ENCODE measurements at places on chromosomes 13 and 19.

- no peak for DNase-seq
Observed at GRCh38 chr13:112720251-112720650, 30.4 kb downstream of the ATP11A start.

- DNase-seq, result no peak
Observed at GRCh38 chr13:83008212-83008929, 873.9 kb downstream of the SLITRK1 start.

GRCh38 chr13:48476686-48477085, 56.2 kb downstream of the RCBTB2 start:
- no peak for DNase-seq

- no peak for DNase-seq
Observed at GRCh38 chr13:79485014-79485811, 4.3 kb downstream of the NDFIP2 start.

GRCh38 chr13:20126541-20127261, 34.2 kb downstream of the GJA3 start:
- DNase-seq, result no peak

GRCh38 chr19:48656840-48657474, 11.0 kb upstream of the CA11 start:
- no peak for DNase-seq

DNA sequence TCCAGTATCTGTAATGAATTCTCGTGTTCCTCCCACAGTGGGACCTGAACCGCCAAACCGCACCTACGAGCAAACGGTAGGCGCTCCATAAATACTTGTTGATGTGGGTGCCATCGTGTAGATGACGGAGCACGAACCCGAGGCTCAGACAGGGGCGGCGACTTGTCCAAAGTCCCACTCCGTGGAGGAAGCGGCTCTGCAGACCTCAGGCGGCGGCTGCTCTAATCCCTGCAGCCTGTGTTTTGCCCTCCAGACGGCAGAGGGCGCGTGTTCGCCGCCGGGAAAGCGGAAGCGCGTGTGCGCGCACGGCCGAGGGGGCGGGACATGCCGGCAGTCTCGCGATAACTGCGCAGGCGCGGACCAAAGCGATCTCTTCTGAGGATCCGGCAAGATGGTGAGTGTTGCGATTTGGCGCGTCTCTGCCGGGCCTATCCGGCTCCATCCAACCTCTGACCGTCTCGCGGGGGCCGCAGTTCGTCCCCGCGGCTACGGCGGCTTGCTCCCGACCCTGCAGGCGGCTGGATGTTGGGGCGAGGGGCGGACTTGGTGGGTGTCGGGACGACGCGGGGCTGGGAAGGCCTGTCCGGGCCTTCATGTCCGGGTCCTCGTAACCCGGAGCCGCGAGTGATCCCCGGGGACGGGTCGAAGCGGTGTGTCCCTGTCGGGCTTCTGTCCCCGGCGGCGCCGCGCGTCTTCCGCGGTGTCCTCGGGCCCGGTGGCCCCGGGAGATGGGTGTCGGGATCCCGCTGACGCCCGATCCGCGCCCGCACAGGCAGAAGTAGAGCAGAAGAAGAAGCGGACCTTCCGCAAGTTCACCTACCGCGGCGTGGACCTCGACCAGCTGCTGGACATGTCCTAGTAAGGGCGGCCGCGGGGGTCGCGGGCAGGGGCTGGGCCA, at the start of gene RPS15:
Gene RPS15 (plus strand): TSS at position 362 of the 898 bp plus-strand sequence. CDS start 30 bp downstream, at position 392.
- peak; percentile 96 for DNase-seq

DNA sequence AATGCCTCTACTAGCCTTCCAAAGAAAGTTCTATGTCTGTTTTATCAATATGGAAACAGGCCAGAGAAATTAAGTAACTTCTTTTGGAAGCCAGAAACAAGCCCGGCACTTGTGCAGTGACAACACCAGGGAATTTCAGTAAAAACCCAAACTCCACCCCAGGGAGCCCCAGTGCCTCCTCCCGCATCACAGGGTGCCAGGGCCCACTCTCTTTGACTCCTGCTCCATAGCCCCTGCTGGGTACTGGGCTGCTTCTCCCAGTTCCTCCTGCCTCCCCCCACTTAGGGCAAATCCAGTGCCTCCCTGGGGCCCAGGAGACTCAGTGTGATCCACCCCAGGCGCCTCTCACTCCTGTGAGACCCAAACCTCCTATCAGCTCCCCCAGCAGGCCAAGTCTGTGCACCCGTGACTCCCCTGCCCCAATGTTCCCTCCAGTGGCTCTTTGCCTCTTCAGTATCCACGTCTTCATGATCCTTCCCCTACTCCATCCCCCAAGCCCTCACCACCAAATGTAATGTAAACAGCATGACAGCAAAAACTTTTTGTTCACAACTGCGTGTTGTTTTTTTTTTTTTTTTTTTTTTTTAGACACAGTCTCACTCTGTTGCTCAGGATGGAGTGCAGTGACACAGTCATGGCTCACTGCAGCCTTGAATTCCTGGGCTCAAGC, 2.3 kb upstream of the FFAR3 start:
- DNase-seq, result no peak

DNA sequence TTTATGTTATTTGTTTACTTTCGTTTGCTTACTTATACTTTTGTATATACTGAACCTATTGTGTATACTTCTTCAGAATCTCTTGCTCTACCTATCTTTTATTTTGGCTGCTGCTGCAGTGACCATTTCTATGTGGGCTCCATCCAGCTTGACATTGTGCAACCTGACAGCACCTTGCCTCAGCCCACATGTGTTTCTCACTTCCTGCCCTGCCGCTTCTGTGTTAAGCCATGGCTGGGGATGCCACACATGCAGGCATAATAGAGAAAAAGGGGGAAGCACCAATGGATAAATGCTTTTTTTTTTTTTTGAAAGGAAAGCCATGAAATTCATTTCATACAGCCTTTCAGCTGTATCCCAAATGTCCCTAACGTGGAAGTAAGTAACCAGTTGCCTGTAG, 147.6 kb downstream of the RBM26 start:
- DNase-seq, result no peak

DNA sequence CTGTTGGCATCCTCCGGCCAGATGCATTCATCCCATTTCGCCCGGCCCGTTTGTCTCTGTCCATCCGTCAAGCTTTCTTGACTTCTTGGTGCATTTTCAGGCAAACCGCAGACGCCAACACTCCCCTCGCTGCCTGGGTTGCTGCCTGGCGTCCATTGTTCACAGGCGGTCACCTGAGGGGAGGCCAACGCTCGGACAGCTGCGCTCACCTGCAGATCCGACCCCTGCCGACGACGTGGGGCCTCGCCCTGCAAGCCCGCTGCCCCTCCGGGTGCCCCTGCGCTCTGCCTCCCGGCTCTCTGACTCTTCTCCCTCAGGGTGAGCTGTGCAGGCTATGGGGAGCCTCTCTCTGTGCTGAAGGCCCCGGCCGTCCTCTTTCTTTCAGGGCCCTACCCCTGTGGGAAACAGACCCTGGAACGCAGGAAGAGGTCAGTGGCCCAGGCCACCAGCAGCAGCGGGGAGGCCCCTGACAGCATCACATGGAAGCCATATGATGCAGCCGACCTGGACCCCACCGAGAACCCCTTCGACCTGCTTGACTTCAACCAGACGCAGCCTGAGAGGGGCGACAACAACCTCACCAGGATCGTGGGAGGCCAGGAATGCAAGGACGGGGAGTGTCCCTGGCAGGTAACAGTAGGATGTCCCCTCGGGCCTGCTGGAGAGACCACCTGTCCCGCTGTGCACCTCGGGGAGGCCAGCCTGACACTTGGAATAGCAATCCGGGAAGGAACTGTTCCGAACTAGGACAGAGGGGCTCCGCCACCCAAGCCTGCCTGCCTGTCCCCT, 14.8 kb upstream of the PROZ start:
- DNase-seq, result no peak

- no peak for DNase-seq
Observed at GRCh38 chr19:30227012-30227621, 145.1 kb upstream of the ZNF536 start.

DNA sequence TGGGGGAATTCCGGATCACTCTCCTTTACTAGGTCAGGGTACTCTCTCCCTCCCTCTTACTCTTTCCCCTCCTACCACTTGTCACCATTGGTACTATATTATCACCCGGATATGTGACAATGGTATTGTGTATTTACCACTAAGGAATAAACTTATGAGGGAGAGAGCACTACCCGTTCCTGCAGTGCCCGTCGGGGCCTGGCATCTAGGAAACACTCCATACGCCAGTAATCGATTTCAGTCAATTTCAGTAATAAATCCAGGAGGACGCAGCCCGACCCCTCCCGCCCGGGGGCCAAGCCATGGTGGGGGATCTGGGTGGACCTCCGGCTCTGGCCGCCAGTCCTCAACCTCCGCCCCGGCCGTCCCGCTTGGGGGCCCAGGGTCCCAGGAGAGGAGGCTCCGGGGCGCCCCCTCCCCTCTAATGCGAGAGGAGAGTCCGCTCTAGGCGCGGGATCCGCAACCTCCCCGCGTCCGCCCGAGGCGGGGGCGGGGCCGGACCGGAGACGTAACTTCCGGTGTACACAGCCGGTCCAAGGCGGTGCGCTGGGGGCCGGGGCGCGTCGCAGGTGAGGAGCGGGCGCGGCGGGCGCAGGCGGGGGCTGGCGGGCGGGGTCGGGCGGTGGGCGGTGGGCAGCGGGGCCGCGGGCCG, at the start of gene GARRE1:
Gene GARRE1 (plus strand): TSS at position 509 of the 652 bp plus-strand sequence. CDS start 45,920 bp downstream, outside the sequence.
- DNase-seq, result peak; percentile 83

DNA sequence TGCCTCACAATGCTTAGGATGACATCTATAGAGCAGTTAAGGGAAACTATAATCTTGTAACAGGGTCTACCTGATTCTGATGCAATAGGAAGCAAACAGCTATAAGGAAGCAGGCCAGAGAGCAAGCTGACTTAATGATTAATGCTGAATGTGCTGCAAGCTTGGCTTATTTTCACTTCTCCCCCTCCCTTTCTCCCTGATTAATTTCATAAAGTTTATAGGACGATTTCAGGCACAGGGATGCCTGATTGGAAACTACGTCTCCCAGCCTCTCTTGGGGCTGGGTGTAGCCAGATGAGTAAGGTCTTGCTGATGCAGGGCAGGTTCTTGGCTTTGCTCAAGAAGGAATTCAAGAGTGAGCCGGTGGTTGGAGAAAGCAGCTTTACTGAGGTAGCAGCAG, 82.8 kb upstream of the MRI1 start:
- no peak for DNase-seq

GRCh38 chr19:36418287-36419001, at the start of gene ZFP82:
ZFP82 (minus strand) TSS chr19:36418644; CDS start chr19:36409789, 8,855 bp downstream.
- peak; percentile 90 for DNase-seq

DNA sequence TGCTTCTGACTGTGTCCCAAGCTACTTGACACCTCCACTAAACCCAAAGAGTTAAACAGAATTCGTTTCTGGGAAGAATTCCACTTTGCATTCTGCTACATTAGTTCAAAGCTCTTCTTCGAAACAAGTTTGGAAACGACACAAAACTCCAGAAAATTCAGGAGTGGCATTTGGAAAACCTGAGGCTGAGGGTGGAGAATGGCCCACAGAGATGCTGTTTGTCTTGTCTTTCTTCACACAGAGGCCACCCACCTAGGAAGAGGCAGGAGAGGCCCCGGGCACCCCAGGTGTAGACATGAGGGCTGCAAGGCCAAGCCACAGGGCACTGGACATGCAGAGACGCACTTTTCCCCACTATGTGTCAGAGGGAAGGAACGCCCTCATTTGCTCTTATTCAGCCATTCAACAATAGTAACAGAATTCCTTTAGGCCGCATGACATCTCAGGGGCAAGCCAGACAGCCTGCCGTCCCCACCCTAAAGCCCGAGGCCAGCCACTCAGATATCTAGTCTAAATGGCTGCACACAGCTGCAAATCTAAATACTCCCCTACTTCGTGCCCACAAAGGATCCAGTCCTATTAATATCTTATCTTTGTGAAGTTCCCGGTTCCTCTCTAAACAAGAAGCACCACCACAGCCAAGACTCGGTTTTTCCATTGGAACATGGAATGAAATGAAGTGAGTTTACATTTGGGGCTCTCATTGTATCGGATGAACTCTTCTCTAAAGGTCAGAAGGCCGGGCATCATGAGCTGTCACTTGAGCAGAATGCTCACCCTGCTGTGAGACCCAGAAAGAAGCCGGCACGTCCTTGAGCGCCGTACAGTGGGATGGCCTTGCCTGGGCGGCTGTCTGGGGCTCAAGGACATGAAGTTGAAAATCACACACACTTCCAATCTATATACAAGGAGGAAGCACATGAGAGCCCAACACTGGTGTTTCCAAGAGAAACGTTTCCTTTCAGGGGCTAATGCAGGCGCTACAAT, 19.8 kb downstream of the COL4A1 start:
- DNase-seq, result no peak

DNA sequence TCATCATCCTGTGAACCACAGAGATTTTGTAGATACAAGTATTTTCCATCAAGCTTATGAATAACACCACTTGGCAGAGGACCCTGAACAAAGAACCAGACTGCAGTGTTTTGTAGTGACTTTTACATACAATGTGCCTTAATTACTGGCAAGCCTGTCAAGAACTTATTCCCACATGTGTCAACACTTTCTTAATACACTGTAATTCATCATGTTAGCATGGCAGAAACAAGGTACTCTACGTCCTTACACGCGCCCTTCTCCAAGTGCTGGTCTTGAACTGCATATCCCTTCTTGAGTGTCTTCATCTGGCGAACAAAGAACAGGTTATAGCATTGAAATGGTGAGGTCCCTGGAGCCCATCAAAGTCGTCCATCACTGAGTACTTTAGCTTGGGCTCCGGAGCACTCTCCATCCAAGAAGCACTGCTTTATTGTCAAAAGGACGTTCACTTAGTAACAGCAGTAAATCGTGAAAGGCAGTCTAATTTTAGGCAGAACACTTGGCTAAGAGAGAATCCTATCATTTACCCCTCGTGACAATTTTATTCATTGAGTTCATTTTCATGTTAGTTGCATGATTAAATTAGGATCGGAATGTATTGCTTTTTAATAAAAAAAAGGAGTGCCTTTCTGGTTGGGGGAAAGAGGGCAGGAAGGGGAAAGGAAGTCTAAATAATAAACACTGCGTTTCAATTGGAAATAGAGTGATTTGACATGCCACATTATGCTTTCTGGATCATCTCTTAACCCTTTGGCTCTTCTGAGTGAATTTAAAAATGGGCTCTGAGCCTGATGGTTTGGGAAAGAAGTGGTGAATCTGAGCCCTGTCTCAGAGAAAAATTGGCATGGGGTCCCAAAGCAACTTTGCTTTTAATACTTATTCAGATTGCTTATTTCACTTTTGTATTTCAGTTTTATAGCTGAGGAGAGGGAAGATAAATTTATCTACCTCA, 376.1 kb downstream of the DLEU7 start:
- no peak for DNase-seq

- no peak for DNase-seq
Observed at GRCh38 chr13:45331692-45332035, 9.3 kb downstream of the TPT1 start.

DNA sequence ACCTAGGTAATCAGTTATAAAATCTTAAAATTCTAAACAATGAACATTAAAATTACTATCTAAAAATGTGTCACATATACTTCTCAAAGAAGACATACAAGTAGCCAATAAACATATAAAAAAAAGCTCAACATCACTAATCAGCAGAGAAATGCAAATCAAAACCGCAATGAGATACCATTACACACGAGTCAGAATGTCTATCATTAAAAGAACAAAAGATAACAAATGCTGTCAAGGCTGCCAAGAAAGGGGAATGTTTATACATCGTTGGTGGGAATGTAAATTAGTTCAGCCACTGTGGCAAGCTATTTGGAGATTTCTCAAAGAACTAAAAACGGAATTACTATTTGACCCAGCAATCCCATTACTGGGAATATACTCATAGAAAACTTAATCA, 310.3 kb upstream of the EDNRB start:
- DNase-seq, result no peak

- no peak for DNase-seq
Observed at GRCh38 chr13:47639738-47640447, 361.2 kb downstream of the SUCLA2 start.

- no peak for DNase-seq
Observed at GRCh38 chr19:4575267-4576015, 16.0 kb upstream of the SEMA6B start.

GRCh38 chr19:35945121-35945790, 9.1 kb downstream of the LRFN3 start:
- no peak for DNase-seq
